ENCODE measurements at places on chromosomes 4 and X. TPM values are rescaled to one million over a fixed set of nuclear protein-coding genes. Genes with fewer than 3 reads are reported as not detected.

Gene LRRC66
- polyA plus RNA-seq = 0.08 TPM

Gene RNF128
- not detected for polyA plus RNA-seq

Gene CT45A5
- polyA plus RNA-seq = not detected

Gene SPANXN4
- not detected for polyA plus RNA-seq

Gene TEX13C
- polyA plus RNA-seq = not detected

All from IgD-negative memory B cell (primary cell).